ENCODE measurements at places on chromosomes 4 and X.

DNA sequence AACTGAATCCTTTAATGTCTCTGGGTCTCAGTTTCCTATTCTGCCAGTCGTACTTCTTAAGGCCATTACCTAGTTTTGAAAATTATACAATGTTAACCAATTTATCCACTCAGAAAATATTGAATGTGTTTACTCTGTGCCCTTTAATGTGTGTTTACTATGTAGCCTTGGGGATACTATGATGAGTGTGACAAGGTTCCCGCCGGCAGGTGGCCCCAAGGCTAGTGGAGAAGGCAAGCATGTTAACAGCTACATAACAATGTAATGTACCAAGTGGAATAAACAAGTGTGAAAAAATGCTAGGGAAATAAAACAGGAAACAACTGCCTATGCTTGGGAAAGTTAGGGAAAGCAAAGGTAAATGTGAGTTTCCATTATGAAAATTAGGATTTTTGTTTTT is 187.3 kb upstream of the MBNL3 start:
- no peak for DNase-seq

DNA sequence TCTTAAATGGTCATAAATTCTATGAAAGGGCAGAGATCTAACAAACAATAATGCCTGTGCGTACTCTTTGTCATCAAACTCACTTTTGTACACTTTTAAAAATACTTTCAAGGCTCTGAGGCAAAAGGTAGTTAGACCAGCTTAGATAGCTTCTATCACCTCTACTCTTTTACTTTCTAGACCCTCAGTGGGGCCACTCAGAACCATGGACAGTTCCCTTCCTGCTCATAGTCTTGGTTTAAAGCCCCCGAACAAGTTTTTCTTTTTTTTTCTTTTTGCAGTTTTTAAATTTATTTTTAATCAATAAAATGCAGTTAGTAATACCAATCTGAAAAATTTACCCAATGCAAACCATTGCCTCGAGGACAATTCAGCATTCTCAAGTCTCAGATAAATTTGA is 460.5 kb upstream of the CNKSR2 start:
- DNase-seq = peak; percentile 7

- no peak for DNase-seq
These were observed 121.5 kb upstream of the ENPEP start for GRCh38 chr4:110354460-110354859.

GRCh38 chr4:152068866-152069265 is 308.1 kb upstream of the GATB start:
- no peak for DNase-seq

- no peak for DNase-seq
These were observed 29.5 kb downstream of the PF4 start for GRCh38 chr4:73952352-73952751.

- DNase-seq = peak; percentile 96
These were observed 6.9 kb downstream of the UBA1 start for GRCh38 chrX:47200385-47201150.

DNA sequence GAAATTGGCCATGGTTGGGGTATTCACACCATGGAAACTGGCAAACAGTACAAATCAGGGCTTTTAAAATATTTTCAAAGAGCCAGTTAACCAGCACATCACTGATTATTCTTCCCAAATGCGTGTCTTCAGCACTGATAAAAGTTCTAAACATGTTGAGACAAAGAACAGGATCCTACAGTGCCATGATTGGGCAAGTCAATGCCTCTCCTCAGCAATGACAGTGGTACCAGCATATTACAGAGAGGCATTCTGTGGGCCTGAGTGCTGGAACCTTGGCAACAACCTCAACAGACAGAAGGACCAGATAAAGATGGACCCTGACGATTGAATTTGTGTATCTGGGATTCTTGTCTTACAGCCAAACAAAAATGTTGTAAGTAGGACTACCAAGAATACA is 108.9 kb downstream of the EFHC2 start:
- no peak for DNase-seq

- DNase-seq = peak; percentile 54
These were observed 151.4 kb upstream of the STX18 start for GRCh38 chr4:4693258-4693657.

DNA sequence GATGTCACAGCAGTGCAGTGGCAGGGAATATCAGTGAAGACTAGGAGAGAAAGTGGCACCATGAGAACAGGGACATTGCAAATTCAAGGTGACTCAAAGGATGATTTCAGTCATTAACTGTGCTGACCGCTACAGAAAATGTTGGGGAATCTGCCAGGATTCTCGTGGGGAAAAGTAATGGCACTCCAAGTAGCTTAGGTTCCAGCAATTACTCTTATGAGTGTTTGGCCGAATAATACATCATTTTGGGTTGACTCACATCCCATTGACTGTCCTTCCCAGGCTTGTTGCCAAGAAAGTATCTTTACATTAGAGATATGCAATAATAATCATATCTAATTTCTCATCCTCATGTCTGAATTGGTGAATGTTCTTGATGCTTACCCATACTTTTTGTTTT is 1411.1 kb upstream of the PCDH7 start:
- DNase-seq = peak; percentile 80

DNA sequence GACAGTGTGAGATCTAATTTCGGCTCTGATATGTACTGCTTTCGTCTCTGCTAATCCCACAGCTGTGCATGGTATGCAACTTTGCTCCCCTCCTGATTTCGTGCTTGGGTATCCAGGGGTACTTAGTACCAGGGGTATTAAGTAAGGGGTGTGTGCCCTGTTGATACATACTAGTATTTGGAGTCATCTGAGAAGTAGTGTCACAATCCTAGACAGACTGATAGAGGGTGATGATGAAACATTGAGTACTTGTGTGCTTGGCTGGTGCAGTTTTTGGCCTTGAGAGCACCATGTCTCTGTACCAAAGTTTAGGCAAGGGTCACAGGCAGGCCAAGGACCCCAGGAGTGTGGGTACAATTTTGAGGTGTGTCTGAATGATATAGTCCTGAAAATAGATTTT is 10.9 kb downstream of the GPAT3 start:
- DNase-seq = no peak

DNA sequence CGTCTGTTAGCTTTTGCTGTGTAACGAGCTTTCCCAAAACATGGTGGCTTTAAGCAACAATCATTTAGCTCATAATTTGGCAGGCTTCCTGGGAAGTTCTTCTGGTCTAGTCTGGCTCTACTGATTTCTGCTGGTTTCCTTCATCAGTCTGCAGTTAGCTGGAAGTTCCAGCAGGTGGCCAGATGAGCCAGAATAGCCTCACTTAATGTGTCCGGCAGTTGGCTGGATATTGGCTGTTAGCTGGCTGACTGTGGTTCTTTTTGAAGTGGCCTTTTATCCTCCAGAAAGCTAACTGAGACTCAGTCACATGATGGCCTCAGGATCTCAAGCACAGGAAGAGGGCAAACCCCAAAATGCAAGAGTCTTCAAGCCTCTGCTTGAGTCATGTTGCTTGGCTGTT is 34.9 kb downstream of the FTHL17 start:
- DNase-seq = peak; percentile 58

DNA sequence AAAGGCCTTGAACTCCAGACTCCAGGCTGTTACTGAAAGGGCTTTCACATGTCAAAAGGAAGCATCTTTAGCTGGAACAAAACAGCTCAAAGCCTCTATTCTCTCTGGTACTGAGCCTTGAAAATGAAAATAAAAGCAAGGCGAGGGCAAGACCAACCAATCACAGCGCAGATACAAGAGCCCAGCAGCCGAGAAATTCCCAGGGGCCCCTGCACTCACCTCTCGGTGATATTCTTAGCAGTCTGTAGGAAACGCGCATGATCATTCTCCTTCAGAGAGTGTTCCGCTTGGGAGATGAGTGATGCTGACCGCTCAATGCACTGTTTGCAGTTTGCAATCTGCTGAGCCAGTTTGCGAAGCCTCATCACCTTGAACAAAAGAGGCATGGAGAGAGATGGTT is 138.1 kb downstream of the MID1 start:
- no peak for DNase-seq

- no peak for DNase-seq
These were observed 12.8 kb upstream of the NAT8L start for GRCh38 chr4:2046031-2046961.

DNA sequence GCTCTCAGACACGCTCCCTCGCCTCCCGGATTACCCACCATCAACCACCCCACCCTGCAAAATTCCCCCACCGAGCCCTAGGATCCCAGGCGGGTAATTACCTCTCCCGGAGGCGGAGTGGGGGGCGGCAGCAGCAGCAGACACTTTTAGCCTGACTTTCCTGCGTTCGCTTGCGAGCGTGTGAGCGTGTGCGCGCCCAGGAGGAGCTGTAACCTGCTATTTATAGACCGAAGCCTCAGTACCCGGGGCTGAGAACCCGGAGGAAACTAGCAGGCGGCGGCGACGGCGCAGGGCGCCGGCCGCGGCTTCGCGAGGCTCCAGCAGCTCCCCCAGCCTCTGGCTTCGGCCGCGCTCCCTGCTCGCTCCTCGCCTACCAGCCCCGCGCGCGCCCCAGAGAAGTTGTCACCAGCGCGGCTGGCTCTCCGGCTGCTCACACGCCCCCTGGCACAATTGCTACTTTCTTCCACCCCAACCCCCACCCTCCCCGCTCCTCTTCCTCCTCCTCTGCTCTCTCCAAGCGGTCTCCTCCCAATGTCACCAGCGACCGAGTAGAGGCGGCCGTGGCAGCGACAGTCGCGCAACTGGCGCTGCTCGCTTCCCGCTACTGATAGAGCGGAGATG is at the start of gene INPP4B:
Gene INPP4B, minus strand, starts transcription at position 194 of the 621 bp plus-strand sequence.
- peak; percentile 49 for DNase-seq

DNA sequence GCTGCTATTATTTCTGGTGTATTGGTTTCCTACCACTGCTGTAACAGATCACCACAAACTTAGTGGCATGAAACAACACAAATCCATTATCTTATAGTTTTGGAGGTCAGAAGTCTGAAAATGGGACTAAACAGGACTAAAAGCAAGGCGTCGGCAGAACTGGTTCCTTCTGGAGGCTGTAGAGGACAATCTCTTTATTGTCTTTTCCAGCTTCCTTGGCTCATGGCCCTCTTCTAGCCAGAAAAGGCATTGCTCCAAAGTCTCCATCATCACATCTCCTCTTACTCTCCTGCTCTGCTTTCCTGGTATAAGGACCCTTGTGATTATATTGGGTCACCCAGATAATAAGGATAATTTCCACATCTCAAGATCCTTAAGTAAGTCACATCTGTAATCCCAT is 121.9 kb downstream of the CLCN4 start:
- DNase-seq = no peak

DNA sequence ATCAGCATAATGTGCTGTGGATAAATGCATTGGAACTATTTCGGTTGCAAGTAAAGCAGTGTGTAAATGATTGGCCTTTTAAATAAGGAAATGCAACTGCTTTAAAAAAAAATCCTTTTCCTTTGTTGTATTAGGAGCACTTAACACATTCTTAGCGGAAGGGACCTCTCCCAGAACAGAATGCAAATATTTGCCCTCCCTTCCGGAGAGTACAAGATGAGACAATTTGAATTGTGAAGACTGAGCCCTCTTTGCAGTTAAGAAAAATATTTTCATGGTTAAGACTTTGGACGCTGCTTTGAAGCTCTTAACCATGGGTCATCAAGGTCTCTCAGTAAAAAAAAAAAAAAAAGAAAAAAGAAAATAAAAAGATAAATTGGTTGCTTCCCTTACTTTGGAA is 9.5 kb upstream of the NOX1 start:
- no peak for DNase-seq

- DNase-seq = peak; percentile 52
These were observed 7.1 kb downstream of the CA5B start for GRCh38 chrX:15745179-15745578.

- no peak for DNase-seq
These were observed 23.8 kb downstream of the COL25A1 start for GRCh38 chr4:109278594-109279031.

DNA sequence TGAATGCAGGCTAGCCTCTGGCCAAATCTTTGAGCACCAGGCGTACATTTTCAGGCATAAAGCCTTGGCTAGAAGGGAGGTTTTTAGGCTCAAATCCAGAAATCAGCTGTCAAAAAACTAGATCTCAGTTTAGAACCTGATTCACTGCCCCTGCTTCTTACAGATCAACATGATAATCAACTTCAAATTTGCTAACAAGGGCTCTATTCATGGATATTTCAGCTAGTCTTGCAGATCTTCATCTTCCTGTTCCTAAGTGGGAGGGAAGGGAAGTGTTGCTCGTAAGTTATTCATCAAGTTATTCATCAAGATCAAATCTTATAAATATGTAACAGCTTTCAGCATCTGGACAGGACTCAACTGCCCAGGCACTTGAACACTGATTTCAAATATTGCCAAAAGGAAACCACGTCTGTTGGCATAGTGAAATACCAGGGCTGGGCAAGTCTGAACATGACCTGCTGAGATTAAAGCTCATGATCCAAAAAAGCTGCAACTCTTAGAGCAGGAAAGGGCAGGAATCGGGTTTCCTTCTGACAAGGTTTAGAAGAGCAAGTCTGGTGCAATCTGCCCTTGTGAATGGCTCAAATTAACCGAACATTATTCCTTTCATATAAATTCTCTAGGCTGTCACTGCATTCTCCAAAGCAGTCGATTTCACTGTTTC is 200.3 kb downstream of the PDGFC start:
- peak; percentile 85 for DNase-seq

GRCh38 chrX:150772150-150772970 is 79.2 kb downstream of the MTMR1 start:
- peak; percentile 65 for DNase-seq

- DNase-seq = peak; percentile 51
These were observed 8.3 kb downstream of the S100G start for GRCh38 chrX:16658284-16658683.

DNA sequence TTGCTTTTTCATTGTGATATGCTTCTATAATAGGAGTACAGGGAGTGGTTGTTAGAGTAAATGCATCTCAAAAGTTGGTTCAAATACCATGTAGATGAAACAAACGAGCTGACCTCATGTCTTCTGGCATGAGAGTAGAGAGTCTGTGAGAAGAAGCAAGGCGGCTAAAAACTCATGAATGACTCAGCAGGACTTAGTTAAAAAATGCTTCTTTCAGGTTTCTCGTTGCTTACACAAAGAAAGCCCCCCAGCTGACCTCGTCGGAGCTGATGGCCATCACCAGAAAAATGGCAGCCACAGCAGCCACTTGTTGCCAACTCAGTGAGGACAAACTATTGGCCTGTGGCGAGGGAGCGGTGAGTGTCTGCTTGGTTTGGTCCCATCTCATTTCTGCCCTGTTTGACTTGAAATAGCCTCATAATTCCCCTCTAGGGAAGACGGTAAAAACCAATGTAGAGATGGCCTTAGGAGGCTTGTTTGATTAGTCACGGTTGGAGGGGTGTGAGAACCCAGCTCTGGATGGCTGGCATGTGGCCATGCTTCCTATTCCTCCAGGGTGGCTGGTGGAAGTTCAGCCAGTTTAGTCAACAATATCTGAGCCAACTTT is 14.5 kb downstream of the AFP start:
- peak; percentile 95 for DNase-seq

- DNase-seq = no peak
These were observed 117.4 kb downstream of the TMA16 start for GRCh38 chr4:163611784-163612445.

DNA sequence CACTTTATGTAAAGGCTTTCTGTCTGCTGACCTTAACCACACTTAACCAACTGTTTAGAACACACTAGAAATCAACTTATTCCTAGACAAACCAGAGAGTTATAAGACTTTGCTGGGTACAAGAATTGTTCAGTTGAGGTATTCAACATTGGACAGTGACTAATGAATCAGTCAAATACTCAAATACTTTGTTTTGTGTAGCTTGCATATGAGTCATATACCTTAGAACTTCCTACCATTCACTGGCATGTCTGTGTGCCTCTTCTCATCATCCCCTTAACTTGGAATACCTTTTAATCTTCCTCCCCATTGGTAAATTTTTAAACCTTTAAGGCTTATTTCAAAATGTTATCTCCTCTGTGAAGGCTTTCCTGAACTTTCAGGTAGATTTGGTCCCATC is 708.8 kb upstream of the GRIA3 start:
- DNase-seq = no peak
